ENCODE measurements at places on chromosomes 7 and 10. TPM values are rescaled to one million over a fixed set of nuclear protein-coding genes. Genes with fewer than 3 reads are reported as not detected.

GRCh38 chr10:4819707-4820106 is 6.3 kb upstream of the AKR1E2 start:
- H3K36me3 ChIP-seq, result no peaks in the 10 kb centered on the region
- no peak for DNase-seq
- no peak overlapping the region for H3K4me3 ChIP-seq

DNA sequence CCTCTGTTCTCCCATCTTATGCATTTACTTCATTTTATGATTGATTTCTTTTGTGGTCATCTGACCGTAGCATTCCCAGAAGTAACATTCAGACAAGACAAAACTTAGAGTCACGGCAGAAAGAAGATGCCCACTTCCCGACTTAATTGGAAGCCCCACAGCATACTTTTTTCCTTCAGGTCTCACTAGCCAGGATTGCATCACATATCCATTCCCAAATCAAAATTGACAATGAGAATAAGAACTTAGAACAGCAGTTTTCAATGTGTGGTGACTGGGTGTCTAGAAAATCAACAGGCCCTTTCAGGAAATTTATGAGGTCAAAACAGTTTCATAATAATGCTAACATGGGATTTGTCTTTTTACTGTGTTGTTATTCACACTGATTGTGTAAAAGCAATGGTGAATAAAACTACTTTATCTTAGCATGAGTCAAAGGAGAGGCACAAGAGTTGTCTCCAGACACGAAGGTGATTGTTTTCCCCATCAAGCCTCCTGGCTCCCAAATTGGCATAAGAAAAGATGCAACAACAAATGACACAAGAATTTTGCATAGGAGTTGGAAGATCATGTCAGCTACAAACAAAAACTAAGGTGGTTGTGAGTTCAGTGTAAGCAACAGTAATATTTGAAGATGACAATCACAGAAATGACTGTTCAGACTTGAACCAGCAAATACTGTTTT is 493.9 kb downstream of the HTR7 start:
- no peak overlapping the region for H3K27ac ChIP-seq
- DNase-seq, result no peak
- H3K27me3 ChIP-seq, result no peaks in the 10 kb centered on the region

GRCh38 chr7:155885167-155886155 is 73.2 kb upstream of the SHH start:
- H3K4me1 ChIP-seq, result no peaks in the 10 kb centered on the region
- no peak overlapping the region for H3K4me3 ChIP-seq
- H3K36me3 ChIP-seq, result no peaks in the 10 kb centered on the region
- no peak for DNase-seq
- H3K27me3 ChIP-seq, result no peaks in the 10 kb centered on the region

DNA sequence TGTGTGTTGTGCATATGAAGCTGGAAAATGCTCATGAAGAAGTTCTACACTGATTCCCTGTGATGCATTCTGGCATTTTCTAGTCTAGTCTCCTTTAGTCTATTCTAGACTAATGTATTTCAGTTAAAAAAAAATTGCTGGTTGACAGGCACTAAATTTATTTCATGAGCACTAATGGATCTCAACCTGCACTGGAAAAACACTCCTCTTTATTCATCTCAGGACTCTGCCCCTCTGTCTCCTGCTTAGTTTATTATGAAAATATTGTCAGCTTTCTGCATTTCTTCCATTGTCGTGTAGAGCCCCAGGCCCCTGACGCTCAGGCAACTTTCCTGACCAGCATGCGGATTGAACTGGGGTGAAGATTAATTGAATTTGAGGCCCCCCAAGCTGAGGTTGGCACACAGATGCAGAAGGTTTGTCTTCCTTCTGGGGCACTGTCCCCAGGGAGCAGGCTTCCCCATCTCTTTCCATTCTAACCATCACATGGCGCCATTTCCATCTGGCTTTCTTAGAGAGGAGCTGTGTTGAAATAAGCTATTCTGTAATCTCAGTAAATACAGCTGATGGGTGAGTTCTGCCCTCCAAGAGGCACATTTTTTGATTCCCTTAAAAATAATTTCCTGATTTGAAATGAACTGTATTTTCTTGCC is 128.7 kb downstream of the INSYN2A start:
- no peaks in the 10 kb centered on the region for H3K27me3 ChIP-seq
- peaks cover 32% of the 10 kb centered on the region for H3K36me3 ChIP-seq
- no peaks in the 10 kb centered on the region for H3K4me1 ChIP-seq
- H3K4me3 ChIP-seq, result no peak overlapping the region
- no peak for DNase-seq

KLF14 gene
- total RNA-seq, result not detected

GRCh38 chr10:43058716-43059335 is 18.0 kb upstream of the RET start:
- H3K27ac ChIP-seq, result no peak overlapping the region
- H3K27me3 ChIP-seq, result no peaks in the 10 kb centered on the region
- no peak for DNase-seq
- no peak overlapping the region for H3K4me3 ChIP-seq

DNA sequence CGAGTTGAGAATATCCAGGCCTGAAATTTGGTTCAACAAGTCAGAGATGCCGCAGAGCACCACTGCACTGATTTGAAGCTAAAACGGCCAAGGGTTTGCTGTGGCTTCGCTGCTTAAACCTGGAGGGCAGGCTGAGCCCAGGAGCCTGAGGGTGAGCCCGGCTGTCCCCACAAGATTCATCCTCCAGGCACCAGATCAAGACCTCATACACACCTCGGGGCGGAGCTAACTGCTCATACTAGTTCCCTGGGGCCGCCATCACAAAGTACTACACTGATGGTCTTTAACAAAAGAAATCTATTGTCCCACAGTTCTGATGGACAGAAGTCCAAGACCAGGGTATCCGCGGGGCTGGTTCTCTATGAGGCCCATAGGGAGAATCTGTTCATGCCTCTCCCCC is 16.9 kb upstream of the TRIM56 start:
- no peaks in the 10 kb centered on the region for H3K36me3 ChIP-seq
- H3K4me1 ChIP-seq, result no peaks in the 10 kb centered on the region
- no peaks in the 10 kb centered on the region for H3K27me3 ChIP-seq
- no peak overlapping the region for H3K4me3 ChIP-seq
- no peak overlapping the region for H3K27ac ChIP-seq
- no peak for DNase-seq

TMEM225B gene
- 2.2 TPM for total RNA-seq

DNA sequence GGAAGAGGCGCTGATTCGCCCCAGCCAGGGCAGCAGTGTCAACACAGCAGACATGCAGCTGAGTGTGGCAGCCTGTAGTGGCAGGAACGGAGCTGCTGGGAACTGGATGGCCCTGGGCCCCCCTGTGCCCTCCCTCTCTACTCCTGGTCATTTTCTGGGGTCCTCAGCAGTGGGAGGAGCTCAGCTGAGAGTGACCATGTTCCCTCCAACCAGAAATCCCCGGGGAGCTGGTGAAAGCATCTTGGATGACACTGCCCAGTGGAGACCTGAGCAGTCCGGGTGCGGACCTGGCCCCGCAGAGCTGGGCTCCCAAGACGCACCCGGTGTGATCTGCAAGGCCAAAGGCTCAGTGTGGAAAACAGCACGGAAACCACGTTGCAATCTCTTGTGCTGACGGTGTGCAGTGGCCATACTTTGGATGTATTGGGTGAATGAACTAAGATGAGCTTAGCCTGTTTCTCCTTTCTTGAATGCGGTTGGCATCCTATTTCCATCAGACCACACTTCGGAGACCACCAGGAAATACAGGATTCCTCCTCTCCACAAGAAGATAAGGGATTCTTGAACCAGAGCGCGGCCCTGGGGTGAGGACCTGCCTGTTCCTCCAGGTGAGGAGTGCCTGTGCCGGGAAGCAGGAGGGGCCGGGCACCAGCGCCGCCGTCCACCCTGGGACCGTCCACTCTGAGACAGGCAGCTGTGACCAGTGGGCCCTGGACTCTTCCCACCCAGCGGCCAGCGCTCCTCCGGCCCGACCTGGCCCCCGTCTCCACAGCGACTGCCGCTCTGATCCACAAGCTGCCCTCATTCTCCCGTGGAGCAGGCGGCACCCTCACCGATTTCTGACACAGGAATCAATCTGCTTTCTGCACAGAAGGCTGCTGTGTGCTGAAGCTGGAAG is 93.5 kb upstream of the DIP2C start:
- no peak for DNase-seq
- H3K4me3 ChIP-seq, result no peak overlapping the region
- no peaks in the 10 kb centered on the region for H3K27me3 ChIP-seq
- no peaks in the 10 kb centered on the region for H3K4me1 ChIP-seq

ATP6V0A4 gene
- total RNA-seq, result not detected

GRCh38 chr7:127948312-127948711 is 82.9 kb downstream of the LRRC4 start:
- no peak overlapping the region for H3K27ac ChIP-seq
- no peaks in the 10 kb centered on the region for H3K4me1 ChIP-seq
- H3K27me3 ChIP-seq, result no peaks in the 10 kb centered on the region
- no peak for DNase-seq
- H3K4me3 ChIP-seq, result no peak overlapping the region
- H3K36me3 ChIP-seq, result no peaks in the 10 kb centered on the region

DNA sequence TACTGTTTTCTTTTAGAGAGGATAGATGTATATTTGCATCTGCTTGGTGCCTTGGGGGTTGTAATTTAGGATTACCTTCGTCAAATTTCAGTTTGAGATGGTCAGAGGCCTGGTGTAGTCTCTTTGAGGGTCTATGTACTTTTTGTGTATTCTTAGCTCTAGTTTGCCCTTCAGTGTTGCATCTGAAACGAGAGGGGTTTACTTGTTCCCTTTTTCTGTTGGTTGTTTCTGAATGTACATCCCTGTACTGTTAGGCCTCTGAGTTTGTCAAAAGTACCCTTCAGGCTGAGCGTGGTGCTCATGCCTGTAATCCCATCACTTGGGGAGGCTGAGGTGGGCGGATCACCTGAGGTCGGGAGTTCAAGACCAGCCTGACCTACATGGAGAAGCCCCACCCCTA is 60.0 kb downstream of the MLLT10 start:
- no peak for DNase-seq
- no peak overlapping the region for H3K27ac ChIP-seq
- H3K4me3 ChIP-seq, result no peak overlapping the region
- no peaks in the 10 kb centered on the region for H3K36me3 ChIP-seq

DNA sequence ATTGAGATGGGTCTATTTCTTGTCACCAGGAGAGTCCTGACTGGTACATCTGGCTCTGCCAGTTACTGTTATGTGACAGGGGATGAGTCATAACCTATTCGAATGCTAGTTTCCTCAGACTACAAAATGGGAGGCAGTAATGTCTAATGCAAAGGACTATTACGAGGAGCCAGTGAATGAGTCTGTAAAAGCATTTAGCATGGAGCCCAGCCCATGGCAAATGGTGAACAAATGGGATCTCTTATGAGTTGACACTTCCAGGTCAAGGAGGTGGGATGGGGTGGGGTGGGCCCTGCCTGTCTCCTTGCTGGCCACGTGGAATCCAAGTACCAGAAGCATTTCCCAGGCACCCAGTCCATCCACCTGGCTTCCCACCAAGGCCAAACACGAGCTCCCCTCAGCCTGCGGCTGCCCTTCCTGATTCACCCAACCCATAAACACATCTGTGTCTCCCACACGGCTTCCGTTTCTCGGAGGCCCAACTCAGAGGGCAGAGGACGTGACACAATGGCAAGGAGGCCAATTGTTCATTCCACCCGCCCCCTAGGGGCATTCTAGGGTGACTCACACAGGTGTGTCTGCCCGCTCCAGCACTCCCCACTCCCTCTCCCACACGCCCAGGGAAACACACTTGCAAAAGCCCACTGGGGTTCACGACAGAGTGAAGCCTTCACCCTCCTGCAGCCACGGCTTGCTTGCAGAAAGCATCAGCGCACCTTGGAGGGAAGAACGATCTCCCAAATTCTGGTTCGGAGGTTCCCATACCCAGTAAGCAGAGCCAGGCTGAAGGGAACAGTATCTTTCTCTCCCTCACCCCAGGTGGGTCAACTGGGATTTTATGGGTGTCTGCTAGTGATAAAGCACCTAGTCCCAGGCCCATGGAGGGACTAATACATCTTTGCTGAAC is 109.8 kb downstream of the SH3PXD2A start:
- H3K27ac ChIP-seq, result no peak overlapping the region
- no peaks in the 10 kb centered on the region for H3K27me3 ChIP-seq
- DNase-seq, result no peak
- no peaks in the 10 kb centered on the region for H3K36me3 ChIP-seq
- no peak overlapping the region for H3K4me3 ChIP-seq

DNA sequence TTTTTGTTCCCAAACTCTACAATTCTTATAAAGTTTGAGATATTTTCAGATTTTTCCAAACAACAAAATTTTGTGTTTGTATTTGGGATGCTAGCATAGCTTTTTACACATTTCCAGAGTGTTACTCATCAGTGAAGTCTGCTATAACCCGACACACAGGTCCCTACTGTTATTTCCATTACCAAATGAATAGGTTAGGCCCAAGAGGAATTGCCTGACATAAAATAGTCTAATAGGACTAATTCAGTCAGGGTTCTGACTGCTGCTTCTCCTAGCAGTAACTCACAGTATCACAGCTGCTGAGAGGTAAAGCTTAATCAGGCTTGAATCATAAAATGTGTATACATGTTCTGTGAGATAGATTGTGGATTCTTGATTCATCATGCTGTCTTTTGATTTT is 49.1 kb upstream of the STRIP2 start:
- no peak overlapping the region for H3K4me3 ChIP-seq
- no peak overlapping the region for H3K27ac ChIP-seq
- no peaks in the 10 kb centered on the region for H3K27me3 ChIP-seq
- DNase-seq, result no peak
- no peaks in the 10 kb centered on the region for H3K36me3 ChIP-seq

DNA sequence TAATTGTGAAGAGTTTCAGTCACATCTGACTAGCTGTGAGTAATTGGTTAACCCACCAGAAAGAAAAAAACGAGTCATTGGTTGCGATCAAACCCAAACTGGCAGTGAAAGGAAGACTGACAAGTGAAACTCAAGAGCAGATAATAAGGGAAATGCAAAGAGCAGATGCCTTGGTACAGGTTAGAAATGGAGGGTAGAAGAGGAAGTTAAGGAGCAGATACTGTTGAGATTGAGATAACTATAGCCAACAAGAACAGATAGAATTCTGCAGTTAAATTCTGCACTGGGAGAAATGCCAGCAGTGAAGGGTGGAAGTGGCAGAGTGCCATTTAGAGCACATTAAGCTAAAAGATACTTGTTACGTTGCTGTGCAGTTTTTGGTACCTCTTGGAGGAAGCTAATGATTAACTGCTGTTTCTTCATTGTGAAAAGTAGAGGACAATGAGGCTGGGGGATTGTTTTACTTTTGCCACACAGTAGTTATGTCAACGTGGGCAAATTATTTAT is 65.8 kb downstream of the CDK13 start:
- H3K4me1 ChIP-seq, result no peaks in the 10 kb centered on the region
- no peak overlapping the region for H3K27ac ChIP-seq
- no peak for DNase-seq

GRCh38 chr7:129845178-129845971 is 107.4 kb downstream of the UBE2H start:
- no peak for DNase-seq
- peak overlapping the region; percentile 79 for H3K27ac ChIP-seq
- no peaks in the 10 kb centered on the region for H3K27me3 ChIP-seq

GRCh38 chr7:140509789-140510188 is 30.5 kb upstream of the MKRN1 start:
- H3K4me1 ChIP-seq, result peaks cover 10% of the 10 kb centered on the region
- no peaks in the 10 kb centered on the region for H3K27me3 ChIP-seq
- H3K27ac ChIP-seq, result no peak overlapping the region
- DNase-seq, result no peak
- no peak overlapping the region for H3K4me3 ChIP-seq

- no peak for DNase-seq
- no peaks in the 10 kb centered on the region for H3K27me3 ChIP-seq
- peaks cover 6% of the 10 kb centered on the region for H3K4me1 ChIP-seq
These were observed 104.1 kb downstream of the ZNF467 start for GRCh38 chr7:149669121-149669818.

Data from thoracic aorta (tissue), 2 donors.